ENCODE measurements at places on chromosomes 2 and 18.

DNA sequence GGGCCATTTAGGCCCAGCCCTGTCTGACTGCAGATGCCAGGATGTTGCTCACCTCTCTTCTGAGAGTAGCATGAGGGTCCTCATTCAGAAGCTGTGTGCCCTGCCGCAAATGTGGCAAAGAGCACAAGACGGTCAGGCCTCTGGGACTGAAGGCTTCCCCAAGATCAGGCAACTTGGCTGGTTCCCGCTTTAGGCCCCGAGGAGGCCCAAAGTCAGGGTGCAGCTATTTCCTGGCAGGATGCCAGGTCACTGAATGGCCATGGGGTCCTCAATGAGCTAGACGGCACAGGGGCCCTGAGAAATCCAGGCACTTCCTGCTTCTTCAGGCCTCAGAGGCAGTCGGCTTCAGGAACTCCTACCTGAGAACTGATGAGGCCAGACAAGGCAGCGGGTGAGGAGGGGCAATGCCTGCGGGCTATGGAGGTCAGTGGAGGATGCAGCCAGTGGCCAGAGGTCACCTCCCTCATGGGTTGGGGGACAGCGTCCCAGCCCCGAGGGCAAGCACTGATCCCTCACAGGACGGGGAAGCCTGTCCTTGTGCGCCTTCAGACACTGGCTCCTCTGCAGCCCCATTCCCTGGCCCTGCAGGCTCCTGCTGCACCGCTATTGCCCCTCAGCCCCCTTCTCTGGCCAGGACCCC is 44.9 kb downstream of the LMAN2L start:
- DNase-seq: no peak

GRCh38 chr18:22348521-22349316 is 69.0 kb downstream of the CTAGE1 start:
- no peak for DNase-seq

DNA sequence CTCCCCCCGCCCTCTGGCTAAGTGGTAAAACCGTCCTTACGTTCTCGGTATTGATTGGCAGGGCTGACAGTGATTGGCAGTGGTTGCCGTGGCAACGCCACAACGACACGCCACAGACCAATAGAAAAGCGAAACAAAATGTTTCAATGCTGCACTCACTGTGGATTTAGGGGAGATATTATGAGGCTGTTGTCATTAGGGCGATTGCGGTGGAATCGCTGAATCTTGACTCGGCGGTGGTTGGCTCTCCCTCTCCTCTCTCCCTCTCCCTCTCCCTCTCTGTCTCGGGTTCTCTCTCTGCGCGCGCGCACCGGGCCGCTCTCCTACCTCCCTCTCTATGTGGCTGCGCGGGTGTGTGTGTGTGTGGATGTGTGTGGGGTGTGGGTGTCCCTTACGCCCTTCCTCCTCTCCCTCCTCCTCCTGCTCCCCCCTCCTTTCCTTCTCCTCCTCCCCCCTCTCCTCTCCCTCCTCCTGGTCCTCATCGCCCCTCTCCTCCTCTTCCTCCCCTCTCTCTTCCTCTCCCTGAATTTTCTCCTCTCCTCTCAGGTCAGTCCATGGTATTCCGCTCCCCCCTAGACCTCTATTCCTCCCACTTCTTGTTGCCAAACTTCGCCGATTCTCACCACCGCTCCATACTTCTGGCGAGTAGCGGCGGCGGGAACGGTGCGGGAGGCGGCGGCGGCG is at the start of gene SIX3:
Gene SIX3 (plus strand): TSS at position 152 of the 684 bp plus-strand sequence. CDS start 403 bp downstream, at position 555.
- no peak for DNase-seq

DNA sequence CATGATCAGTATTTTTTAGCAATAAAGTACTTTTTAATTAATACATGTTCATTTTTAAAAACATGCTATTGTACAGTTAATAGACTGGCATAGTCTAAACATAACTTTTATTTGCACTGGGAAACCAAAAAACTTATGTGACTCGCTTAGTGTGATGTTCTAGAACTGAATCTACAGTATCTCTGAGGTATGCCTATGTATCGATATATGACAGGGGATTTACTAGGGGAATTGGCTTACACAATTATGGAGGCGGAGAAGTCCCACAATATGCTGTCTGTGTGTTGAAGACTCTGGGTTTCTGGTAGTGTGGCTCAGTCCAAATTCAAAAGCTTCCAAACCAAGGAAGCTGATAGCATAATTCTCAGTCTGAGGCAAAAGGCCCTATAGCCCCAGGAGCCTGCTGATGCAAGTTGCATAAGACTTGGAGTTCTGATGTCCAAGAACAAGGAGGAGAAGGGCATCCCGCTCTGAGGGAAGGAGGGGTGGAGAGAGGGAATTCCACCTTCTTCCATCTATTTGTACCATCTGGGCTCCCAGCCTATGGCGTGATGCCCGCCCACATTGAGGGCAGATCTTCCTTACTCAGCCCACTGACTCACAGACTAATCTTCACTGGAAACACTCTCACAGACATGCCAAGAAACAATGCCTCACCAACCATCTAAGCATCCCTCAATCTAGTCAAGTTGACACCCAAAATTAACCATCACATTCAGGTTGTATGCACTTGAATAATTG is 27.5 kb downstream of the ZNF638 start:
- DNase-seq: peak; percentile 9

DNA sequence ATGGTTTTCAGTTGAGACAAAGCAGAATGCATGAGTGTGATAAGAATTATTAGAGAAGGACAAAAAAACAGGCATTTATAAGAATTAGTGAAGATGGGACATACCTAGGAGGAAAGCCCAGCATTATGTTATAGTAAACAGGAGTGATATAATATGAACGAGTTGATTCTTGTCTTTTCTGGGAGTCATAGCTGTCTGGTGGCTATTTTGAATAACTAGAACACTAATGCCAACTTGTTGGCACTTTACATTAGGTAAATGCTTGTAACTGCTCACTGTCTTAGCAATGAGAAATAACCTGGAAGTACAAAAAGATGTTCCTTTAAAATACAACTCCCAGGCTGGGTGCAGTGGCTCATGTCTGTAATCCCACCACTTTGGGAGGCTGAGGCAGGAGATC is 540.8 kb upstream of the SPHKAP start:
- no peak for DNase-seq

DNA sequence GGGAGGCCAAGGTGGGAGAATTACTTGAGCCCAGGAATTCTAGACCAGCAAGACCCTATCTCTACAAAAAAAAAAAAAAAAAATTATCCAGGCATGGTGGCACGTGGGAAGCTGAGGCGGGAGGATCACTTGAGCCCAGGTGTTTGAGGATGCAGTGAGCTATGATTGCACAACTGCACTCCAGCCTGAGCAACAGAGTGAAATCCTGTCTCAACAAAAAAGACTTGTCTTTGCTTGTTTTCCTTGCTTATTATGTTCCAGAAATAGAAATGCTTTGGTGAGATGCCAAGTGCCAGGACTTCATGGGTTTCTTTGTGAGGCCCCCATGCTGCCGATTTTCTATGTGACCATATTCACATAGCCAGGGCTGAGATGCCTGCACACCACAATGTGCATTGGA is 9.0 kb downstream of the DCDC2C start:
- no peak for DNase-seq

GRCh38 chr2:189328848-189329245 is 112.4 kb upstream of the WDR75 start:
- DNase-seq: no peak

DNA sequence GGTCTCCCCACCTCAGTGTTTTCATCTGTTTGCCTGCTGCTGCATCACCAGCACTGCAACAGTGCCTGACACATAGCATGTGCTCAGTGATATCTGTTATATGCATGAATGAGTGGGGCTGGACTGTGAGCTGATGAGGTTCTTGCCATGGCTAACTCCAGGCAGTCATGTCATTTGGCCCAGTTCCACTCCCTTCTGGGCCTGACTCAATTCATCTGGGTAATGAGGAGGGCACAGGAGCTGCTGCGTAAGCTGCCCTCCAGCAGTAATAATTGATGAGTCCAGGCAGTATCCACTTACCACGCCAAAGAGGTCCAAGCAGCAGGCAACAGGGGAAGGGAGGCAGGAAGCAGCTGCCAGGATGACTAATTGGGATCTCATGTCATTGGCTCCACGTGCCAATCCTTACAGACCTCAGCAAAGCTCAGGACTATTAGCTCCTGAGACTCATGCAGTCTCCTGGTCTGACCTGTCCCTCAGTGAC is 34.1 kb upstream of the MAT2A start:
- DNase-seq: peak; percentile 92

- no peak for DNase-seq
Observed at GRCh38 chr2:15725101-15725781, 133.6 kb downstream of the DDX1 start.

DNA sequence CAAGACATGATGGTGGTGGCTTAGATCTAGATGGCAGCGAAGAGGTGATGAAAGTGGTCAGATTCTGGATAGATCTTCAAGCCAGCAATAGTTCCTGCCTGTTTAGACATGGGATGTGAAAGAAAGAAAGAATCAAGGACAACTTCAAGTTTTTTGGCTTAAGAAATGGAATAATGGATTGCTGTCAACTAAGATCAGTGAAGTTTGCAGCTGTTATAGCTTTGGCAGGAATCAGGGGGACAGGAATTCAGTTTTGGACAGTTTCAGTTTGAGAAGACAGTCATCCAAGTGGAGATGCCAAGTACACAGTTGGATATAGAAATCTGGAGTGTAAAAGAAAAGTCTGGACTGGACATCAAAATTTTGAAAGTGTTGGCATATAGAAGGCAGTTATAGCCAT is 283.7 kb upstream of the PKDCC start:
- no peak for DNase-seq

- DNase-seq: peak; percentile 37
Observed at GRCh38 chr18:10378688-10379420, 75.6 kb upstream of the APCDD1 start.

DNA sequence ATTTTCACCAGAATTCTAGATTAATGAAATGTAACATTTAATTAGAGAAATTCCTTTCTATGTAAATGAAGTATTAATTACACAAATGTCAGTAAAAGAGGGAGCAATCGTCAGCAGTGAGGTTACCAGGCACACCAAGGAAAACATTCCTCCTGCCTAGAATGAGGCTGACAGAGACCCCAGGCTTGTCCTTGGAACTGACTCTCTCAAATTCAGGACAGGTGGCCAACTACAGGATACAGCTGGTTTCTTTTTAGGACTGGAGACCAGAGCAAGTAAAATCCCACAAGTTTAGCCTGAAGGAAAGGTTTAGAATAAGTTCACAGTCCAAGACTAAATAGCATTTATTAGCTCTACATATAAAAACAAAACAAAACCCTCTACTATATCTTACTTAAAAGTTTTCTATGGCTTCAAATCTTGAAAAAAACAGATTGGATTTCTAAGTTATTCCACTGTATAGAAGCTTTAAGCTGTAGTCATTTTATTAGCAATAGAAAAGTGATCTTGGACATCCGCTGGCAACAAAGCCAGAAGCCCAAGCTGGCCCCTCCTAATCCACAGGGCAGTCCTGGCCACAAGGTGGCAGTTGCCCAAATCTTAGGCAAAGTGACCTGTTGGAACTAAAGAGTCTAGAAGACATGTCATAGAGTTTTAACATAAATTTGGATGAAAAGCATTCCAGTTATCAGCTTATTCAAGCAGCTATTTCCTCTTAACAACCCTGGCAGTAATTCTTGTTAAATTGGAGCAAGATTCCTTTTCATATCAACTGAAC is 81.0 kb downstream of the SP3 start:
- no peak for DNase-seq

GRCh38 chr2:207749873-207750272 is 19.8 kb downstream of the FZD5 start:
- no peak for DNase-seq

- no peak for DNase-seq
Observed at GRCh38 chr2:234699456-234699855, 202.6 kb upstream of the ARL4C start.

DNA sequence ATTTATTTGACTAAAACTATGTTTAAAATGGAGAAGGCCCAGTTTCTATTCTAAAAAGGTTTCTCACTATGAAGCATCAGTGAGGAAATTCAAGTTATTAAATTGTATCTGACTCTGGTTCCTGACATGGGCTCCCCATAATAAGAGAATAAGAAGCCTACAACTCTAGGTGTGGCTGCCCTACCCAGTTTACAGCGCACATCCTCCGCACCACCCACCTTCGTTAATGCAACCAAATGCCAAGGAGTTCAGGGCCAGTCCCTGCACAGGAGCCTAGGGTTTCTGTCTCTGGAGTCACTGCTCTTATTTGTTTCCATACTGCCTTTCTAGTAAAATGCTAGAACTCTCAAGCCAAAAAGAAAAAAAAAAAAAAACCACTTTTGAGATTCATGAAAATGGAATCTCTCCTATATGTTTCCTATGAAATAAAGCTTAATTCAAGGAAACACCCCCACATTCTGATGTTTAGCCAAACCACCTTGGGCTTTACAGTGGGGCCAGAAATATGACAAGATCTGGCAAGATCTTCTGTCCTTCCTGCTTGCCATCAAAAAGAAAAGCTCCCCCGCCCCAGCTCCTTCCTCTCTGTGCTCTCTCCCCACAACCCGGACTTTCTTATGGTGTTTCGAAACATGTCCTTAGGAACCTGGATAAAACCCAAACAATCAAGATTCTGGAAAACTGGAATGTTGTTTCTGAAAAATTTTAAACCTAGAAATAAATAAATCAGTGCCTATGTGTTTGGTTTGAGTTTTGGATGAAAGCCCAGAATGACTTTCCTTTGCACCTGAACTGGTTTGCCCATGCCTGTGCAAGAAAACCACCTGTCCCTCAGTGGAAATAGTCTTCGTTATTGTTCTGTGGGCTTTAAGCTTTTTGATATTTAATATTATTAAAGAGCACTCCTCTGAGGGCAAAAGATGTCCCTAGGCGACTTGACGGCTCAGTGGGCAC is 136.7 kb downstream of the SP3 start:
- DNase-seq: peak; percentile 4

- peak; percentile 20 for DNase-seq
Observed at GRCh38 chr2:237774811-237775553, 23.6 kb upstream of the RBM44 start.

GRCh38 chr2:136151021-136151971 is 33.3 kb upstream of the CXCR4 start:
- DNase-seq: no peak

DNA sequence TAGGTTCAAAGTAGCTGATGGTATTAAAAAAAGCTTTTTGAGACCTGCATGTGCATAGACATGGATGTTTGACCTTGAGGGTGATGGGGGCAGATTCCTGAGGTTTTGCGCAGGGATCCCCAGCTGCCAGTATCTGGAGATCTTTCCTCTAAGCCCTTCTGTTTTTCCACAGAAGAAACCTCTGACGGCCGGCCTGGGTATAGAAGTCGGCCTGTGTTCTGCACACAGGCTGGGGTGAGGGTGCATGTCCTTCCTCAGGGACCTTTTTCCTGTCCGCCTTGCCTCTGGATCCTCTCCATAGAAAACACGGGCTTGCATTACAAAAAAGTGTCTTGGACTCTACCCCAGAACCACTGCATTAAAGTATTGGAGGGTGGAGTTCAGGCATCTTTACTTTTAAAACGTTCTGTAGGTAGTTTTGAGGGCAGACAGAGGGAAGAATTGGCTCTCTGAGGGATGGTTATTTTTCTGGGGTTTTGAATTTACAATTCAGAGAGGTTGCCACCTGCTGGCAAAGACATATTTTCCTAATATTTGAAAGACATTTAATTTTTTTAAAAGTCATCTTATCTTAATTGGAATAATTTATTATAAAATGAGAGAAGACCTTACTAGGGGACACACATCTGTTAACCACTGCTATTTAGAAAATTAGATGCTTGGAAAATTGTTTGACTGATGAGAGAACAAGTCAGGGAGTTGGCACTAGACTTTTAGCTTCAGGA is 350.6 kb downstream of the DCDC2C start:
- DNase-seq: no peak

- no peak for DNase-seq
Observed at GRCh38 chr18:23451491-23451890, 1.6 kb upstream of the RIOK3 start.

All from HFF-Myc (cell line).